ENCODE measurements at places on chromosomes 13 and 19.

GRCh38 chr13:110913322-110914080 lies 1.4 kb downstream of the ANKRD10 start:
- DNase-seq = peak; percentile 8

DNA sequence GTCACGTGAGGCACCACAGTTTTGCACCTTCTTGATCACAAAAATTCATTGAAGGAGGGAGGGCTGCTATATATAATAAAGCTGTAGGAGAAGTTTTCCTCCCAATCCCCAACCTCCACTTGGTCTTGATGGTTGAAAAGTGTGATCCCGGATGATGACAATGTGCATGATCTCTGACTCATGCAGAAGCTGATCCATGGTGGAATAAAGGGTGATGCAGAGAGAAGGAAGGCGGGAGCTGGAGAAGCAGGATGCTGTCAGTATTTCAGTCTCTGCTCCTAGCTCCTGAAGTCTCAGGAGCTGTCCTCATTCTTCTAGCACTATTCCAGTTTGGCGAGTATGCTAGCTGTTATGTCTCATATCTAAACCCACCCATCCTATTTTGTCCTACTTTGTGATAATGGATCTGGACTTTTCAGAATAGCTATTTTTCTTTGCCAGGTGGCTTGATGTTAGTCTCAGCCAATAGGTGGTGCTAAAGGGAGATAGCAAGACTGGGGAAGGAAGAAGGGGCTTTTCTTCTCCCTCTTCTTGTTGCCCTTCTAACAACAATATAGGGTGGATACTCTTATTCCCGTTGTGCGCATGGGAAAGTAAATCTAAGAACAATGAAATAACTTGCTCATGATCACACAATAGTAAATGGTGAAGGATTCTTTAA lies 65.6 kb upstream of the HTR2A start:
- DNase-seq = no peak

DNA sequence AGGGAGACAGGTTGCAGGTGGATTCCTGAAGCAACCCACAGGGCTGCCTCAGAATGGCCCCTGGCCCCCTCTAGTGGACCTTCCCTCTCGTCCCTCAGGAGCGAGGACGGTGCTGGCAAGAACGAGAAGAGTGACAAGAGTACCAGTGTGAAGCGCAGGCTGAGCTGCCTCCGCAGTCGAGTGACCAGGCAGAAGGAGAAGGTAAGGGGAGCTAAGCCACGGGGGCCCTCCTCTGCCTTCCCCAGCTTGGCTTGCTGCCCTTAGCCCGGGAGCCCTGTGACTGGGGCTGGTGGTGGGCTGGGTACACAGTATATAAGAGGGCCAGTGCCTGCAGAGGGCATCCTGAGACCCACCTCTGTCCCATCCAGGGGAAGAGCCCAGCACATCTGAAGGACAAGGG lies 34.0 kb downstream of the ARHGEF18 start:
- no peak for DNase-seq

GRCh38 chr13:31629085-31629780 lies 110.1 kb upstream of the RXFP2 start:
- DNase-seq = no peak

DNA sequence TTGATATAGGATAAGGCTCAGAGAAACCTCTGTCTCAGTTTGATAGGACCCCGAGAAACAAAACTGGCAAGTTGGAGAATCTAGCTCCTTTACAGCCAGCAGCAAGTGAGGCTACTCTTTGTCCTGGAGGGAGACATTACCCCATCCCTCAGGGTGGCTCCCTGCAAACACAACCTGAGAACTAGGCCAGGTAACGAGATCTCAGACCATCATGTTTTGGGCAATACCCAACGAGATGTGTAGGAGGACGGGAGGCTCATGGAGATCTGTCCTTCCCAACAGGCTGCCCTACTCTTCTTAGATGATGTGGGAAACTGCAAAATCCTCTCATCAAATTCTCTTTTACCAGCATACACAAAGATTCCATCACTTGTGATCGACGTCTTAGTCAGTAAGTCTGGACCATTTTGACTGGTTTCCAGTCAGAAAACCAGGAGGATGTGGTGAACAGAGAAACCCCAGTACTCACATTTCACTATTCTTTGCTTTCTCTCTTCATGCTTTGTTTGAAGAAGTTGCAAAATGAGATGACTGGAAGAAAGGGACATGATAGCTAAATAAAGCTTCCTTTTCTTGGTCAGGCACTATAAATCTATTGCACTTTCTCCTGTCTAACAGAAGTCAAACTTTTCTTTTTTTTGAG lies 6.0 kb upstream of the CTU1 start:
- DNase-seq = no peak

Measured in COR-L47 (cell line).